ENCODE measurements at places on chromosomes 2 and 18.

DNA sequence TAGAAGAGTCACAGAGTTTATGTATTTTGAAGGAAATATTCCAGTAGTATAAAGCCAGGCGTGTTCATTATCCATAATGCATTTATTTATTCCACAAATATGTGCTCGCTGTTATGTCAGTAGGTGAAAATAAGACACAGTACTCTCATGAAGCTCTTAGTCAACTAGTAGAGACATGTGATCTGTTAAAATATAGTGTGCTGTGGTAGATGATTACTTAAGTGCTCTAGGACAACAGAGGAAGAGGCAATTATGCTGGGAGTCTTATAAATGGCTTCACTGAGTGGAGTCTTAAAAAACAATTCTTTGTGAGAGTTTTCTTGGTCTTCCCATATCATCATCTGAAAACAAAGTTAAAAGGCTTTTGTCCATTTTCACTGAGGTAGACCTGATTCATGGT lies 457.3 kb downstream of the XIRP2 start:
- no peak for DNase-seq

DNA sequence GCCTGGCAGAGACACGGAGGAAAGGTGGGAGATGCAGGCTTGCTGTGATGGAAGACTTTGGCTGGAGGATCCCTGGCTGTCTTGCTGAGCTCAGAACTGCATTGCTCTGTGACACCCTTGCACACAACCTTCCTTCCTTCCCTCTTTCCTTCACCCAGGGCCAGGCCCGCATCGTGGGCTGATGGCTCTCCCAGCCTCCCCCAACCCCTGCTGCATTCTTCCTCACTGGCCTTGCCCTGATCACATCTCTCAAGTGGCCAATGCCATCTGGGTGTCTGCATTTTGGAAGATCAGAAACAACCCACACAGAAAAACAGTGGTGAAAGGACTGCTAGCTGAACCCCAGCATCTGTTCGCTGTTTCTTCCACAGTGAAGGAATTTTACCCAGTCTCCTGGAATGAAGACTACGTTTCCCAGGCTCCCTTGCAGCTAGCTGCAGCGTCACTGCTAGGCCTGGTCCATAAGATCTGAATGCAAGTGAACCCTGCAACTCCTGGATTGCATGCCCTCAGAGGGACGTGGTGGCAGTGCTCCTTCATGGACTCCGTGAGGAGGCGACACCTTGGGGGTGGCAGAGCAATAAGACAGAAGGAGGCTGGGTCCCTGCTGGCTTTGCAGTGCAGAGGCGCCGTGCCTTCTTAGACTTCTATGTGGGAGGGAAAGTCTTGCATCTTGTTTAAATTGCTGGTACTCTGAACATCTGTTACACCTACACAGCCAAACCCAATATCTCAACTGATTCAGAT lies 78.9 kb upstream of the YWHAQ start:
- no peak for DNase-seq

GRCh38 chr2:112784199-112785189 lies at the start of gene IL1A:
TSS of gene IL1A (minus strand) at chr2:112784493. CDS start at chr2:112783770, 723 bp downstream.
- no peak for DNase-seq

DNA sequence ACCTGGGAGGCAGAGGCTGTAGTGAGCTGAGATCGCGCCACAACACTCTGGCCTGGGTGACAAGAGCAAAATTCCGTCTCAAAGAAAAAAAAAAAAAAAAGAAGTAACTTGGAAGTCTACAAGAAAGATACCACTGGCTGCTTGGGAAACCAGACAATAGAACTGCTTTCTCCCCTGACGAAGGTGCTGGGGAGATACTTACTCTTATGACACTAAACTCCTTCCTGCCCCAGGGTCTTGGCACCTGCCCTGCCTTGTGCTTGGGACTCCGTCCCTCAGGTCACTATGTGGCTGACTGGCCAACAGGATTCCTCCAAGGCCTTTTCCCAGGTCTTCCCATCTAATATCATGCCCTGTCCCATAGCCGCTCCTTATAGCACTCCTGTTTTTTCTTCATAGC lies 30.7 kb downstream of the INPP5D start:
- no peak for DNase-seq
